ENCODE measurements at places on chromosomes 11 and 22. TPM values are rescaled to one million over a fixed set of nuclear protein-coding genes. Genes with fewer than 3 reads are reported as not detected.

Gene MS4A15
- not detected for total RNA-seq

Gene GLYAT
- not detected for total RNA-seq

Gene SLC43A3
- total RNA-seq: 83.5 TPM

Gene FAM168A
- total RNA-seq: 16.3 TPM

Gene OR8D4
- not detected for total RNA-seq

Gene HMGXB4
- total RNA-seq: 7.5 TPM

Gene OR52I1
- total RNA-seq: not detected

Gene PHF21B
- not detected for total RNA-seq

Gene CAT
- 61.3 TPM for total RNA-seq

Gene MYO7A
- not detected for total RNA-seq

Gene CASP5
- not detected for total RNA-seq

Gene LYVE1
- total RNA-seq: not detected

Gene TESMIN
- total RNA-seq: 1.9 TPM

Gene KCNJ11
- not detected for total RNA-seq

Gene IGLL5
- not detected for total RNA-seq

Gene ANO9
- not detected for total RNA-seq

Gene ACTN3
- under 0.01 TPM for total RNA-seq

Gene ZBTB16
- 13.6 TPM for total RNA-seq

Gene SERPIND1
- total RNA-seq: 0.71 TPM

Gene LRRC32
- total RNA-seq: 6.9 TPM

Gene PKNOX2
- under 0.01 TPM for total RNA-seq

Gene MPEG1
- not detected for total RNA-seq

Gene TMEM191C
- 0.29 TPM for total RNA-seq

Gene SCGB1C1
- total RNA-seq: not detected

Gene MUC6
- total RNA-seq: not detected

Measured in myometrial cell (primary cell).